ENCODE measurements at places on chromosomes 11 and 22.

GRCh38 chr22:31005535-31005934 is 36.5 kb downstream of the TUG1 start:
- no peak for DNase-seq

GRCh38 chr11:113572136-113572735 is 97.0 kb upstream of the DRD2 start:
- no peak for DNase-seq

DNA sequence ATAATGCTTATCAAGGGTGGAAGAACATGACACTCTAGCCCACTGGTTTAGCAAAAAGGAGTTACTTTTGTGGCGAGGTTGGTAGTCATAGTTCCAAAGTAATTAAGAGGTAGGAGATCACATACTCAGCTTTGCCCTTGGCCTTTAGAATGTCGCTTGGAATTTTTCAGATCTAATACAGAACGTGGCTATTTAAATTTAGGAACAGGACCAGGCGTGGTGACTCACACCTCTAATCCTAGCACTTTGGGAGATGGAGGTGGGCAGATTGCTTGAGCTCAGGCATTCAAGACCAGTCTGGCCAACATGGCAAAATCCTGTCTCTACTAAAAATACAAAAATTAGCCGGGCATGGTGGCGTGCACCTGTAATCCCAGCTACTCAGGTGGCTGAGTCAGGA is 26.1 kb upstream of the ZNRF3 start:
- no peak for DNase-seq

DNA sequence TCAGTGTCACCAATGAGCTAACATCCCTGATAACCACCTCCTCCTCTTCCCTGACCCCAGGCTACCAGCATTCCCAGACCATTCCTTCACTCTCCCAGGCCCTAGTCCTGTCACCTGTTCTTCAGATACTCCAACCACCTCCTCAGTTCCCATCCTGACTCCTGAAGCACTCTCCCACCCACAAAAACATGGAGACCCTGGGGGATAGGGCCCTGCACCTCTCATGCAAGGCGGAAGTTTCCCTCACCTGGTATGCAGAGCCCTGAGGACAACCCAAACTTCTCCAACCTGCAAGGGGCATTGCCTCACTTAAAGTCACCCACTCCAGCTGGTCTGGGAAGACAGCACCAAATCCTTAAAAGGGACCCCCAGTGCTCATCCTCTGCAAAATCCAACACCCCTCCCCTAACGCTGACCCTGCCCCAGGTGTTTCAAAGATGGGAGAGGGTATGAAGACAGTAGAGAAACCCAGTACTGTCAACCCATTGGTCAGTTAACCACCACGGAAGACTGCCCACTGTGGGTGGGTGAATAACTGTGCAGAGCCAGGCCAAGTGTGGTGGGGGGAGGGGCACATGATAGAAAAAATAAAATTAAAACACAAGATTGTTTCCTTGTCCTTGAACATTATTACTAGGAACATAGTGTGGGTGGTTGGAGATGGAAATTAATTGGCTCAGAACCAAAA is 1.4 kb downstream of the TNKS1BP1 start:
- no peak for DNase-seq

DNA sequence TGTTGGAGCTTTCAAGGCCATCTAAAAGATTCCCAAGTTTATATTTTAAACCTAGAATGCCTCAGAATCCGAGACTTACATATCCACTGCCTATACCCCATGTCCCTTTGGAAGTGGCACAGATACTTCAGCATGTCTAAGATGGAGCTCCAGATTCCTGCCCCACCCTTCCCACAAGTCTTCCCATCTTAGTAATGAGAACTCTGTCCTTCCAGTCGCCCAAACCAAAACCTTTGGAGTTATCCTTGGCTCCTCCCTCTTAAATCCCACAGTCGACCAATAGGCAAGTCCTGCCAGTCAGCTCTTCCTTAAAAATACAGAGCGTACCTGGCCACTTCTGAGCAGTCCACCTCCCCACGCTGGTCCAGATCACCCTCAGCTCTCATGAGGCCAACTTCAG is 4.3 kb downstream of the POLD4 start:
- DNase-seq: no peak

- no peak for DNase-seq
Observed at GRCh38 chr11:119694334-119694733, 34.7 kb downstream of the NECTIN1 start.

All from progenitor cell of endocrine pancreas (in vitro differentiated cells).